Activated CD4-positive, alpha-beta T cell treated with anti-CD3 and anti-CD28 coated beads for 36 hours (primary cell): ENCODE measurements at places on chromosomes 16 and 17. TPM values are rescaled to one million over a fixed set of nuclear protein-coding genes. Genes with fewer than 3 reads are reported as not detected.

- DNase-seq = no peak
Observed at GRCh38 chr16:50616386-50616785, 64.7 kb downstream of the SNX20 start.

DNA sequence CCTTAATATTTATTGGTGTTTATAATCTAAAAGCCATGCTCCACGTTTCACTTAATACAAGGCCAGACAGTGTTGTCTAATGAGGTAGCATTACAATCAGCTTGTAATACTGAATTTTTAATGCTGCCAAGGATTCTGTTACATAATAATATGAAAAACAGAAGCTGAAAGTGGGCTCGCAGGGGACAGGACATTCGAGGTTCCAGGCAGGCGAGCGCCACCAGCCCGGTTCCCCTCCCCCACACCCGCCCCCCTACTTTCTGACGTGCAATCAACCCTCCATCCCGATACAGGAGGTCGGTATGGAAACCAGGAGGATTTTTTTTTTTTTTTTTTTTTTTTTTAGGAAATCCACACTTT is 6.2 kb upstream of the ZFHX3 start:
- no peak for DNase-seq

DNA sequence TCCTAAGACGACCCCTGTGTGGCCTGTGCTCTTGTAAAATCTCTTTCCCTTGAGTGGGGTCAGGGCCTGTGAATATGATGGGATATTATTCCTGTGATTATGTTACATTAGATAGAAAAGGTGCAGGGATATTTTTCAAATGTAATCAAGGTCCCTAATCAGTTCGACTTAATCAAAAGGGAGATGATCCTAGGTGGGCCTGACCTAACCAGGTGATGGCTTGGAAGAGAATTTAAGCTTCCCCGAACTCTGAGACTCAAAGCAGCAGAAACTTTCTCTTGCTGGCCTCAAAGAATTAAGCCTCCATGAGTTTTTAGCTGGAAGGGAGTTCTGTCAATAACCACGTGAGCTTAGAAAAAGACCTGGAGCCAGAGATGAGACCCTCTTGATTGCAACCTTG is 124.7 kb downstream of the MAF start:
- DNase-seq = no peak

DNA sequence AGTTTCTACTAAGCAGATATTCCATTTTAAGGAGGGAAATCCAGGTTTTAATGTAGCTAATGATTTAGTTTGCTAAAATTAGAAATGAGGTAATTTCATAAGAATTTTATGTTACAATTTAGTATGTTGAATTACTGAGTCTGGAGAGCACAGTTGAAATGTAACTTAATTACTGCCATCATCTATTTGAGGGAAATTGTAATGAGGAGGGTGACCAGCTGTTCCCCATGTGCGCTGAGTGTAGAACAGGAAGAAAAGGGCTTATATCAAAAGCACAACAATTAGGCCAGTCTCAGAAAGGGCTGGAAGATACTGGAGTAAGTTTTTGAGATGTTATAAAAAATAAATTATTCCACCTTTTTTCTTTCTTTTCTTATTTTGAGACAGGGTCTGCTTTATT is 735.1 kb upstream of the GOT2 start:
- DNase-seq = no peak

GRCh38 chr16:85057212-85057889 is 29.8 kb downstream of the KIAA0513 start:
- peak; percentile 38 for DNase-seq

- no peak for DNase-seq
Observed at GRCh38 chr17:64777415-64778239, 115.5 kb upstream of the SMURF2 start.

- no peak for DNase-seq
Observed at GRCh38 chr16:69568676-69569075, 2.9 kb downstream of the NFAT5 start.

GRCh38 chr16:52705122-52705521 is 158.2 kb upstream of the TOX3 start:
- DNase-seq = no peak

DNA sequence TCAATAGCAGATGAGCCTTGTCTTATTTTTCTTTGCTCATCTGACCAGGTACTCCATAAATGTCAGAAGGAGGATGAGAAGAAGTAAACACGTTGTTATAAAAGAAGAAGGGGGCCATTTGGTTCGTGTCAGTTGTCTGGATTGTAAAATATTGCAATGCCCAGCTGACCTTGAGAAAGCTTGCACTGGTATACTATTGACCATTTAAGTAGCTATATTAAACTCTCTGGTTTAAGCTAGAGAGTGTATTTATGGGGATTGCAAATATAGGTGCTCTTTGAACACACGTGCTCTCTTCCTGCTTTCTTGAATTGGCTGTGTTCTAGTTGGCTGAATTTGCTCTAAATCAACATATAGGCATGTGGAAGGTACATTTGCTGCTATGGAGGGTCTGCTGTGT is 26.1 kb upstream of the CMTR2 start:
- no peak for DNase-seq

DNA sequence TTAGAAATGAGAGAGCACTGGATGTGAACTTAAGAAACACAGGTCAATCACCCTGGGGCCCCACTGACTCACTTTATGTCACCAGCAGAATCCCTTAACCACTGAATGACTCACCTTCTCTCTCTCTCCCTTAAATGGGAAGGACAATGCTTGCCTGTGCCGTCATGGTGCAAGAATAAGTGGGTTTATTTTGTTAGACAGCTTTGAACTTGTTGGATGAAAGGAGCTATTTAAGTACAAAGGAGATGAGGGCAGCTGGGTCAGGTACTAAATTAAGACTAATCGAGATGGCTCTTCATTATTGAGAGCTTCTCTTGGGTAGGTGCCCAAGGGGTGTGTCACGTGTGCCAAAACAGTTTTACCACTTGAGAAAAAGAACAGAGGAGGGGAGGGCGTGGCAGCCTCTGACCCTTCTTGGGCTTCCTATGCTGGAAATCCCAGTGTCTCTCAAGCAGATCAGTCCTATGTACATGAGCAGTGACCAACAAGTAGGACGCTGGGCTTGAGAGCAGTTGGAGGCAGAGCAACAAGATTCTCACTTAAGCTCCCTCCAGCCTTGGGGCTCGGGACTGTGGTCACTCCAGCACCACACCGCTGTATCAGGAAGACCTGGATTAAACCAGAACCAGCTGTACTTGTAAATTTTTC is 6.7 kb upstream of the KRT31 start:
- DNase-seq = peak; percentile 80

GRCh38 chr17:58520843-58521430 is 6.5 kb upstream of the MTMR4 start:
- peak; percentile 47 for DNase-seq

GRCh38 chr17:79597996-79598895 is 12.6 kb downstream of the RBFOX3 start:
- DNase-seq = no peak

DNA sequence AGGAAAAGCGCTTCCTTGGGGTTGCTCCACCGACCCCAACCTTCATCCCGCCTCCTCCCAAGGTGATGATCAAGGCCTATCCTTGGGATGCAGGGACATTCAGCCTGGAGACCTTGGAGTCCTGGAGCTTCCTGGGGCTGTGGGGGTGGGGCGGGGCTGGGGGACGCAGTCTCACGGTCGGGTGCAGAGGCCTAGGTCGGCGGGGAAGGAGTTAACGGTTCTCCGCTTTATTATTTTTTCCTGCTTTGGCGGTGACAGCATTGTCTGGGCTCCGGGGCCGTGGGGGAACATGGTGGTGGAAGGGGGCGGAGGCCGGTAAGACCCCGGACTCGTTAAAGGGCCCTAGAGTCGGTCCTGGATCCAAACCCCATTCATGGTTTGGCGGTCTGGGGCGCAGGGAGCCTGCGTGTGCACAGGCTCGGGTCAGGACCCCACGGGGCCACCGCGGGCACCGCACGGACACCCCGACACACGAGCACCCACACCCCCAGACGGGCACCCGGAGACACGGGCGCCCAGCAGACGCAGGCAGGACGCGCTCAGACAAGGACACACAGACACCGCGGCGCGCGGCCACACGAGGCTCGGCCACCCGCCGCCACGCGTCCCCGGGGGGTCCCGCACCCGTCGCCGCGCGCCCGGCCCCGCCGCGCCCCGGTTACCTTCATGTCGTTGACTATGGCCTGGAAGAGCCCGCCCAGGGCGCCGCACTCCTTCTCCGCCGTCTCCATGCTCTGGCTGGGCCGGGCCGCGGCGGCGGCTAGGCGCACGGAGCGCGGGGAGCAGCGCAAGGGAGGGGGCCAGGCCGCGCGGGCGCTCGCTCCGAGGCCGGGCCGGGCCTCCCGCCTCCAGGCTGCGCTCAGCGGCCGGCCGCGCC is 554 bp downstream of the MTSS2 start:
- DNase-seq = peak; percentile 38

DNA sequence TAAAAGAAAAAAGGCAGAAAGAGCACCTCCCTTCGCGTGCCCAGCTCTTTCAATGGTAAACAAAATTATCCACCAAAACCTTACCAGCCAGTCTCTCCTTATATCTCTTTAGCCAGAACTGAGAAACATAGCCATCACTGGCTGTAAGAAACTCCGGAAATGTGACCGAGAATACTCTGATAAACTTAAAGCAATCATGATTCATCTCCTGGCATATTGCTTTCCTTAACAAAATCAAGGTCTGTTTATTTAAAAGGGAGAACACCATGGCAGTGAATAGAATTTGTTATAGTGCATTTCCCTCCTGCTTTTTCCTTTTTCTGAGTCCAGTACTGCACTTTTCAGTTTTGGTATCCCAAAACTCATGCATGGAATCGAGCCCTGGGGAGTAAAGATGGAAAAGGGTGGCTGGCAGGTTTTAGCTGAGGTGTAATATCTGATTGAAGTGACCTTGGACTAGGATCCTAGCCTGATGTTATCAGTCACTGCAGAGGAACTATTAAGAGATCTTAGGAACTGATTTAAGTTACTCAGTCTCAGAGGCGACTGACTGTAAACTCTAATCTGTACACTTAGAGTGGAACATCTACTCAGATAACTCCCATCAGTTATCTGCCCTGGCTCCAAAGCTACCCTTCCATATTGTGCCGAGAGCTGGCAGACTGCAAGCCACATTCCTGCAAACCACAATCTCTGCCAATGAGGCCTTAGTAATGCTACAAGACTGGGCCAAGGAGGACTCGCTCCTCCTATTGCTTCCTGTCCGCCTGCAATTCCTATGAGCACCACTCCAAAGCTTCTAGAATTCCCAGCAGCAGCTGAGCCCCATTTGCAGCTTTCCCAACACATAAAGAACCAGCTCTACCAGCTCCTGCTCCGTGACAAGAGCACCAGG is 7.4 kb upstream of the COX10 start:
- DNase-seq = no peak

GRCh38 chr16:78706637-78707036 is 607.2 kb downstream of the WWOX start:
- no peak for DNase-seq

- DNase-seq = no peak
Observed at GRCh38 chr17:38538906-38539305, 66.8 kb downstream of the SRCIN1 start.

DNA sequence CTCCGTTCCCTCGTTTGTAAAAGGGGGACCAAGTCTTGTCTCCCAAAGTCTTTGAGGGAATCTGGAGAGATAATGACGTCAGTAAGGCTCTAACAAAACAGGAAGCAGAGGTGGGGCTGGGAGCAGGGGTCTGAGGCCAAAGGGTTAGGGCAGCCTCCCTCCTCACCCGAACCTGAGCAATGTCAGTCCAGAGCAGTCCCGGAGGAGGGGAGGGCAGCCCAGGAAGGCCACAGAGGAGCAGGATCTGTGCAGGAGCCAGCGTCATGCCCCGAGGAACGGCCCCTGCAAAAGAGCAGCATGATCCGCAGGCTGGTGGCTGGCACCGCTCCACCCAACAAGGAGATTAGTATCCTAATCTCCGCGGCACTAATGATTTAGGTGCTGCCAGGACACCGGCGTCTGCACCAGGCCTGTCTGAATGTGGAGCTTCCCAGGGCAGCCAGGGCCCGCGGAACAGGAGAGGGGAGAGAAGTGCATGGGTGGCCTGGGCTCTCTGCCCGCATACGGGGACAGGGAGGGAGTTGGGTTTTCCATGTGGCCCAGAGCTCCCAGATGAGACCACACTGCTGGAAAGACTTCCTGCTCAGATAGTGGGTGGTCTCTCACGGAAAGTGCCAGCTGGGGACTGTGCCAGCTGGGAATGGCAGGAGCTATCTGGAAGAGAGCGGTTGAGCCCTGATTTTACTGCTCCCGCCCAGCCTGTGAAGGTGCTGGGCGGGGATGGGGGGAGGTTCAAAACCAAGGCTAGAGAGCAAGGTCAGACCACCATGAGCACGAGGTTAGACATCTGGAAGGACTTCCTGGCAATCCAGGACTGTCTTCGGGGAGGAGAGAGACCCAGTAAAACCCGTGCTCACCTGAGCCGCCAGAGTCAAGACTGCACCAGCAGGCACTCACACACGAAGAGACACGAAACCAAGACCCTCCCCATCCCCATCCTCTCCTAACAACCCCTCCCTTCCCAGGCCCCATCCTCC is 11.0 kb upstream of the KRT17 start:
- DNase-seq = no peak

GRCh38 chr17:50211249-50212120 is 10.1 kb upstream of the COL1A1 start:
- no peak for DNase-seq

DNA sequence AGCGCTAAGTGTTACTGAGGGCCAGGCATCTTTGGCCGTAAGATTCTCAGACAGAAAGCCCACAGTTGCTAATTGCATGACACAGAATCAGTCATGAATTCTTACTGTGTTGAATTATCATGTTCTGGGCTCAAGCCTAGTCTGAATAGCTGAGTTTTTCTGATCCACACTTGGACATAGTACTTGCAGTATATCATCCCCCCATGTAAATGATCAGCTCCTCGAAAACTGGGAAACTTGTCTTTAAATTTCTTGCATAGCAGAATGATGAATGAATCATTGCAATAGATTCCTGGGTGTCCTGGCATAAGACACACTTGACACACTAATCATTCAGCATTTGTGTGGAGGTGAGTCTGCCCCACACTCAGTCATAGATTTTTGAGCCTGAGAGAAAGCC is 2.2 kb downstream of the MLYCD start:
- no peak for DNase-seq

DNA sequence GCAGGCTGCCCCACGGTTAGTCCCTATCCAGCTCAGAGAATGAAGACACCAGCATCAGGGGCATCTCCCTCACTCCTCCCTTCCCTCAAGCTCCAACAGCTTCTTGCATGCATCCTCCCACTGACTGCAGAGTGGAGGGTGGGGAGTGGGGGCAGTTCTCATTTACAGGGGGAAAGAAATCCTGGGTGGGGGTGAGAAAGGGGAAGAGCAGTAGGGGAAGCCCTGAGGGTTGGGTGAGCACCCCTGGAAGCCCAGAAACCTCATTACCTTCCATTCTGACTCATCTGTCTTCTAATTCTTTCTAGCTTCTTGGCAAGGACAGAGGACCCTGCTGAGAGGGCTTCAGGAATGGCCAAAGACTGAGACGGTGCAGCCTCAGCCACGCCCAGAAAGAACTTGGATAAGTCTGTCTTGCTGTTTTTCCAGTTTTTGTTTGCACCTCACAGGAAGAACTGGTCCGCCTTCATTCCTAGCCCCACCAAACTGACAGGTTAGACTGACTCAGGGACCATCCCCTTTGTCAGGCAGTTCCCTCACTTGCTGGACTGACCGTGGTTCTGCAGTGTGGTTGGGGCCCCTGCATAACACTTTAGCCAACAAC is 52.5 kb upstream of the WSB1 start:
- DNase-seq = no peak

The MPO gene
- total RNA-seq = not detected

The TOX3 gene
- not detected for total RNA-seq

The PRAC1 gene
- not detected for total RNA-seq

The E4F1 gene
- 18.0 TPM for total RNA-seq

The ANKFN1 gene
- not detected for total RNA-seq

The TRAF7 gene
- 70.7 TPM for total RNA-seq

The TRIM47 gene
- total RNA-seq = 13.4 TPM

The CDH3 gene
- 9.1 TPM for total RNA-seq
